ENCODE measurements at places on chromosomes 7 and 10. TPM values are rescaled to one million over a fixed set of nuclear protein-coding genes. Genes with fewer than 3 reads are reported as not detected.

Gene CADPS2
- total RNA-seq: not detected

- H3K36me3 ChIP-seq: no peaks in the 10 kb centered on the region
- H3K4me3 ChIP-seq: no peak overlapping the region
- no peaks in the 10 kb centered on the region for H3K4me1 ChIP-seq
- H3K27ac ChIP-seq: no peak overlapping the region
Measured at GRCh38 chr7:121714559-121715303, 158.2 kb upstream of the PTPRZ1 start.

DNA sequence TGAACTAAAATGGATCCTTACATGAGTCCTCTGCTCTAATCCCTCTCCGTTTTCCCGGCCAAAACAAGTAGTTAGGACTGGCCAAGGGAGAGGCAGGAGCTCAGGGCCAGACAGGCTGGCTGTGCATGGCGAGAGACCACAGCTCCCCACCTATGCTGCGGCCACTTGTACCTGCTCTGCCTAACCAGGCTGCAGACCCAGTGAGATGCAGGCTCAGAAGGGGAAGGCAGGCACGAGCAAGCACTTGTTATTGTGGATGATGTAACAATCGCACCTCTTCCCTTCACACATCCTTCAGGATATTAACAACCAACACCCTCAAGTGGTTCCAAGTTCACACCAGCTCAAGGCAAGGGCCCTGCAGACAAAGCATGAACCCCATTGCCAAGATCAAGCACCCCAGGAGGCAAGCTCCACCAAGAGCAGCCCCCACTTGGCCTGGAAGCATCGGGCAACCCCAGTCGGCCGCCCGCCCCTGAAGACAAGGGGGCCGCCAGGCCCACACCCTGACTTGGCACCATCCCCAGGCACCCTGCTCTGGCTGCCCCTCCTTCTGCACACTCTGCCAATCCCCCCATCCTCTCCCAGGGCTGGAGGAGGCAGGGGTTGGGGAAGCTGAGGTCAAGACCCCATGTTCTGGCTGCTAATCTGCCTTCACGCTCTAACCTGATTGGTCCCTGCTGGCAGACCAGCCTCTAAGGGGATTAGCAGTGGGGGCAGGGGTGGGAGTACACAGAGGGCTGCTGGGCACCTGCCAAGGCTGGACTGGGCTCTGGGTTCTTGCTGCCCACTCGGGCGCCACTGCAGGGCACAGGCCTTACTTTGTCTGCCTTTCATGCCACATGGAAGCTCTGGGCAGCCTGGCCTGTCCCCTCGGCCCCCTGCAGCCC, 111.3 kb downstream of the SLIT1 start:
- no peak for DNase-seq
- H3K4me3 ChIP-seq: no peak overlapping the region
- no peak overlapping the region for H3K27ac ChIP-seq
- H3K36me3 ChIP-seq: no peaks in the 10 kb centered on the region

DNA sequence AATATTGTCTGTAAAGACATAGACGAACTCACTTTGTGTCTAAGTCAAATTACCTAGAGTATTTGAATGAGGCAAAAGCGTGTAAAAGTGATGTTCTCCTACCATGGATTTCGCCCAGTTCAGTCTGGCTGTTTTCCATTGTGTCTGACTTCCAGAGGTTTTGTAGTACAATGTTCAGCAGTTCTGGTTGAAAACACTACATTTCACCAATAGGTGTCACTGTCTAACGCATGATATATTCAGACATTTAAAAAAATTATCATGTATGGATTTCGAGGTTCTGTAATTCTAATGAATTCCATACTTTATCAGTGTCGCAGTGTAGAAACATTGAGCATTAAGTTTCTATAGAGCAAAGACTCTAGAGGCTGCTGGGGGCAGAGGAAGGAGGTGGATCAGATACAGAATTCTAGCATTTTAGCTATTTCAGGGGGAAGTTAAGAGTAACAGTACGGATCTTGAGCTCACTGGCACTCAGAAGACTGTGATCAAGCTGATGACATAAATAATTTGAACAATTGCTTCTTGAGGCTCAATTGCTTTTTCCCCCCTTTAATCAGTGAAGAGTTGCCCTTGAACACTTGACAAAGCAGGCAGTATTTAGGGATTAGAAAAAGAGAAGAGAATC, 196.9 kb upstream of the RHOBTB1 start:
- peak; percentile 17 for DNase-seq
- H3K4me1 ChIP-seq: no peaks in the 10 kb centered on the region
- H3K36me3 ChIP-seq: no peaks in the 10 kb centered on the region

DNA sequence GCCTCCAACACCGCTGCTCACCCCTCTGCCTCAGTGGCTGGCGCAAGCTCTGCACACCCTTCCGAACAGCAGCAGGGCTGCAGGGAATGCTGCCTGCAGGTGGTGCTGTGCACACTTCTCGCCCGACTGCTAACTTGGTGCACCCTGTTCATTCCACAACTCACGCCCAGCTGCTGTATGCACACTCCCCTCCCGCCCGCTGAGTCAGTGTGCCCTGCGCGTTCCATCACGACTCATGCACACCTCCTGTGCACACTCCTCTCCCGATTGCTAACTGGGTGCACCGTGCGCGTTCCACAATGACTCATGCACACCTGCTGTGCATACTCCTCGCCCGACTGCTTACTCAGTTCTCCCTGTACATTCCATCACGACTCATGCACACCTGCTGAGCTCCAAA, 21.5 kb downstream of the ADARB2 start:
- no peak for DNase-seq
- peaks cover 59% of the 10 kb centered on the region for H3K27me3 ChIP-seq
- H3K4me1 ChIP-seq: no peaks in the 10 kb centered on the region
- H3K36me3 ChIP-seq: no peaks in the 10 kb centered on the region
- no peak overlapping the region for H3K27ac ChIP-seq

Gene HHEX
- 3.9 TPM for total RNA-seq

Gene GRM3
- not detected for total RNA-seq

Gene HOXA2
- not detected for total RNA-seq

Gene ACHE
- total RNA-seq: 0.19 TPM

GRCh38 chr10:78844960-78845607, 223.7 kb upstream of the ZMIZ1 start:
- no peaks in the 10 kb centered on the region for H3K36me3 ChIP-seq
- H3K4me3 ChIP-seq: no peak overlapping the region
- DNase-seq: no peak
- no peaks in the 10 kb centered on the region for H3K4me1 ChIP-seq
- H3K27me3 ChIP-seq: no peaks in the 10 kb centered on the region
- H3K27ac ChIP-seq: no peak overlapping the region

GRCh38 chr7:51226916-51227535, 89.6 kb downstream of the COBL start:
- no peaks in the 10 kb centered on the region for H3K4me1 ChIP-seq
- no peak overlapping the region for H3K27ac ChIP-seq
- H3K27me3 ChIP-seq: peaks cover 8% of the 10 kb centered on the region
- H3K4me3 ChIP-seq: no peak overlapping the region
- H3K36me3 ChIP-seq: no peaks in the 10 kb centered on the region

- no peak overlapping the region for H3K4me3 ChIP-seq
- DNase-seq: no peak
- H3K4me1 ChIP-seq: no peaks in the 10 kb centered on the region
- no peaks in the 10 kb centered on the region for H3K36me3 ChIP-seq
- H3K27me3 ChIP-seq: no peaks in the 10 kb centered on the region
- no peak overlapping the region for H3K27ac ChIP-seq
Measured at GRCh38 chr7:54338319-54338718, 203.9 kb upstream of the VSTM2A start.

GRCh38 chr10:123266971-123267370, 112.8 kb downstream of the BUB3 start:
- H3K4me3 ChIP-seq: no peak overlapping the region
- no peak for DNase-seq
- H3K27ac ChIP-seq: no peak overlapping the region
- no peaks in the 10 kb centered on the region for H3K27me3 ChIP-seq
- H3K4me1 ChIP-seq: no peaks in the 10 kb centered on the region

Gene WDFY4
- total RNA-seq: 8.5 TPM

Gene TRPV5
- total RNA-seq: 0.30 TPM

GRCh38 chr10:23069019-23069815, 26.2 kb upstream of the MSRB2 start:
- no peak overlapping the region for H3K27ac ChIP-seq
- H3K36me3 ChIP-seq: no peaks in the 10 kb centered on the region

Gene PCDH15
- total RNA-seq: not detected

DNA sequence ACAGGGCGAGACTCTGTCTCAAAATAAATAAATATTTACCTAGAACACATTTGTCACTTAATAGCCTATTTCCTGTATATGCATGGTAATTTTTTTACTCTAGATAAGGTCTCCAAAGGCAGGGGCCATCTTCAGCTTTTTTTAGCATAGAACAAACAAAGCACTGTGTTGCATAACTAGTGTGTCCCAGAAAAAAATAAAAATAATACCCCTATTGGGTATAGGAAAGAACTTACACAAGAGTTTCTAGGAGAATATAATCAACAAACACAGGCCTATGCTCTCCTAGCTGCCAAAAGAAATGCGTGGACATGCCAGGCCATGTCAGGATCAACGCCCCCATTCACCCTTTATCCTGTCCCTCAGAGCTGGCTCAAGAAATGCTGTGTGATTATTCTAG, 103.6 kb downstream of the PARD3 start:
- no peaks in the 10 kb centered on the region for H3K27me3 ChIP-seq
- no peaks in the 10 kb centered on the region for H3K4me1 ChIP-seq
- no peak for DNase-seq
- no peak overlapping the region for H3K27ac ChIP-seq
- no peak overlapping the region for H3K4me3 ChIP-seq

DNA sequence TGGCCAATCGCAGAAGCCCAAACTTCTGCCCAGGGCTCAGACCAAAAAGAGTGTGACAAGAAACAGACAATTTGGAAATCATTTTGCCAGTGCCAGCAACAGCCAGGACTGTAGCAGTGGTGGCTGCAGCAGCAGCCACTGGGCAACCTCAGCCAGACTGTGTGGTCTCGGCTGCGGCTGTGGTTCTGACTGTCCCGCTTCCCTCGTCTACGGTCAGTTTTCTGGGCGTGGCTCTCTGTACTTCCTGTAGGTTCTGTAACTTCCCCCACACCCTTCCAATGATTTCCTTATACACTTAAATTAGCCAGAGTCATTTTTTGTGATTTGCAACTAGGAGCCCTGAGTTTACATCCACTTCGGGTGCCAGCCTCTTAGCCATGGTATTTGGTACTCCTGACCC, 39.9 kb downstream of the CYTH3 start:
- H3K27me3 ChIP-seq: no peaks in the 10 kb centered on the region
- no peak for DNase-seq
- H3K27ac ChIP-seq: no peak overlapping the region
- H3K36me3 ChIP-seq: peaks cover 2% of the 10 kb centered on the region
- peaks cover 38% of the 10 kb centered on the region for H3K4me1 ChIP-seq
- peak overlapping the region; percentile 37 for H3K4me3 ChIP-seq

DNA sequence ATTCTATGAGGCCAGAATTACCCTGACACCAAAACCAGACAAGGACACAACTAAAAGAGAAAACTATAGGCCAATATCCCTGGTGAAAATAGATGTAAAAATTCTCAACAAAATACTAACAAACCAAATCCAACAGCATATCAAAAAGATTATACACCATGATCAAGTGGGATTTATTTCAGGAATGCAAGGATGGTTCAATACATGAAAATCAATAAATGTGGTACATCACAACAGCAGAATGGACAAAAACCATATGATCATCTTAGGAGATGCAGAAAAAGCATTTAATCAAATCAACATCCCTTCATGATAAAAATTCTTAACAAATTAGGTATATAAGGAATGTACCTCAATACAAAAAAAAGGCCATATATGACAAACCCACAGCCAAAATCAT, 5.6 kb upstream of the SCART1 start:
- peaks cover under 1% of the 10 kb centered on the region for H3K27me3 ChIP-seq
- no peak for DNase-seq
- no peak overlapping the region for H3K27ac ChIP-seq
- peaks cover 11% of the 10 kb centered on the region for H3K36me3 ChIP-seq

- H3K36me3 ChIP-seq: peaks cover 1% of the 10 kb centered on the region
- H3K27ac ChIP-seq: no peak overlapping the region
- no peak overlapping the region for H3K4me3 ChIP-seq
- DNase-seq: no peak
- peaks cover 9% of the 10 kb centered on the region for H3K27me3 ChIP-seq
Measured at GRCh38 chr10:44963772-44964633, 4.4 kb downstream of the RASSF4 start.

DNA sequence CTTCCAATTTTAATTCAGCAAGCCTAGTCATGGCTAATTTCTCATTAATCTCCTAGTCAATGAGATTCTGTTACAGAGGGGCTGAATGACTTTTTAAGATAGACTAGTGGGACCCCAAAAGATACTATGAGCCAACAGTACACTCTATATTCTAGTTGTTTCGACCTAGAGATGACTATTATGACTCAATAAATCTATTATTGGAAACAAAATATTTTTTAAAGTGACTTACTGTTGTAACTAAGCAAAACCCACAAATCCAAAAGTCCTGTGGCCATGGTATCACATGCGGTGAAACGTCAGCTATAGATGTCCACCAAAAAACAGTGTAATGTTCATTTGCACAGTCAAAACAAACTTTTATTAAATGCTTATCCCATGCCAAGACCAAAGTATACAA, 95.3 kb upstream of the ADO start:
- H3K27ac ChIP-seq: no peak overlapping the region
- no peaks in the 10 kb centered on the region for H3K4me1 ChIP-seq
- peaks cover 1% of the 10 kb centered on the region for H3K36me3 ChIP-seq
- no peaks in the 10 kb centered on the region for H3K27me3 ChIP-seq
- no peak for DNase-seq

Gene RPP38
- 15.0 TPM for total RNA-seq

DNA sequence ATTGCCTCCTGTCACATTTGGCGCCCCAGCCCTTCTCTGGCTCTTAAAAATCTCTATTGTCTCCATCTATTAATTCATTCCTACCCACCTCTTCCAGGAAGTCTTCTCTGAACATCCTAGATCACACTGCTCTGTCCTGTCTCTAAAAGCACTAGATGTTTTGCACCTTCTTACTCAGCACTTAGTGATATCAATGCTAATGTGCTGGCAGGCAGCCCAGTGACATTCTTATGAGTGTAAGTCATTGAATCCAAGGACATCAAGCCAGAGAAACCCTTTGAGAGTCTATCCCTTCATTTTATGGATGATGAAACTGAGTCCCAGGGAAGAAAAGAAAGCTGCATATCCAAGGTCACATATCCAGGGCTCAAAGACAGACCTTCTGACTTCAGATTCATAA, 48.3 kb upstream of the PAX2 start:
- H3K36me3 ChIP-seq: no peaks in the 10 kb centered on the region
- H3K4me1 ChIP-seq: no peaks in the 10 kb centered on the region
- H3K27ac ChIP-seq: no peak overlapping the region
- no peak for DNase-seq
- H3K4me3 ChIP-seq: no peak overlapping the region

GRCh38 chr7:98283127-98283886, 1.8 kb downstream of the BRI3 start:
- H3K4me3 ChIP-seq: peak overlapping the region; percentile 80
- H3K27ac ChIP-seq: peak overlapping the region; percentile 83
- no peak for DNase-seq
- no peaks in the 10 kb centered on the region for H3K36me3 ChIP-seq
- H3K4me1 ChIP-seq: peaks cover 39% of the 10 kb centered on the region
- no peaks in the 10 kb centered on the region for H3K27me3 ChIP-seq

GRCh38 chr10:88150339-88150738, 286.9 kb downstream of the PTEN start:
- peaks cover 8% of the 10 kb centered on the region for H3K4me1 ChIP-seq
- no peak overlapping the region for H3K4me3 ChIP-seq
- DNase-seq: no peak
- no peaks in the 10 kb centered on the region for H3K27me3 ChIP-seq

- no peaks in the 10 kb centered on the region for H3K4me1 ChIP-seq
- H3K36me3 ChIP-seq: no peaks in the 10 kb centered on the region
- DNase-seq: no peak
Measured at GRCh38 chr10:54869022-54869421, 68.0 kb upstream of the PCDH15 start.

- H3K27me3 ChIP-seq: peaks cover 24% of the 10 kb centered on the region
- H3K36me3 ChIP-seq: no peaks in the 10 kb centered on the region
- no peak overlapping the region for H3K4me3 ChIP-seq
- peaks cover 6% of the 10 kb centered on the region for H3K4me1 ChIP-seq
- peak overlapping the region; percentile 58 for H3K27ac ChIP-seq
Measured at GRCh38 chr7:151992375-151992774, 33.1 kb upstream of the GALNT11 start.
